ENCODE measurements at places on chromosomes 4 and X. TPM values are rescaled to one million over a fixed set of nuclear protein-coding genes. Genes with fewer than 3 reads are reported as not detected.

The RCHY1 gene
- total RNA-seq, result 8.7 TPM

The BRS3 gene
- not detected for total RNA-seq

The XAGE1B gene
- total RNA-seq, result not detected

The MED12 gene
- 9.3 TPM for total RNA-seq

The CDX4 gene
- not detected for total RNA-seq

The ARR3 gene
- not detected for total RNA-seq

The VGLL1 gene
- not detected for total RNA-seq

The SCML2 gene
- 4.9 TPM for total RNA-seq

The BTC gene
- not detected for total RNA-seq

The CITED1 gene
- 1.0 TPM for total RNA-seq

The DSPP gene
- total RNA-seq, result not detected

- DNase-seq, result no peak
Observed at GRCh38 chrX:39811376-39811775, 286.4 kb downstream of the BCOR start.

DNA sequence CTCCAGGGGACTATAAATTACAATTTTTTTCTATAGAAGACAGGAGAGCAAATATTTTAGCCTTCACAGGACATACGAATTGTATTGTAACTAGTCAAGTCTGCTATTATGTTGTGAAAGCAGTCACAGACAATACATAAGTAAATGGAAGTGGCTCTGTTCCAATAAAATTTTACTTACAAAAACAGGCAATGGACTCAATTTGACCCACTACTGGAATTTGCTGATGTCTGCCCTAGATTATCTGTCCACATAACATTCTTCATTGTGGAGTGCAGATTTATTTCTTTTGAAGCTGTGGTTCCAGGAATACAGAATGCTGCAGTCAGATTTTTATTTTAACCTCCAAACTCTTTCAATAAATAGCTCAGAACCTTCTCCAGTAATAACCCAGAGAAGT is 330.3 kb downstream of the PPP4R3C start:
- DNase-seq, result no peak

GRCh38 chrX:140229191-140229590 is 263.9 kb upstream of the CXorf66 start:
- no peak for DNase-seq

- DNase-seq, result no peak
Observed at GRCh38 chr4:94334476-94334875, 8.2 kb downstream of the HPGDS start.

DNA sequence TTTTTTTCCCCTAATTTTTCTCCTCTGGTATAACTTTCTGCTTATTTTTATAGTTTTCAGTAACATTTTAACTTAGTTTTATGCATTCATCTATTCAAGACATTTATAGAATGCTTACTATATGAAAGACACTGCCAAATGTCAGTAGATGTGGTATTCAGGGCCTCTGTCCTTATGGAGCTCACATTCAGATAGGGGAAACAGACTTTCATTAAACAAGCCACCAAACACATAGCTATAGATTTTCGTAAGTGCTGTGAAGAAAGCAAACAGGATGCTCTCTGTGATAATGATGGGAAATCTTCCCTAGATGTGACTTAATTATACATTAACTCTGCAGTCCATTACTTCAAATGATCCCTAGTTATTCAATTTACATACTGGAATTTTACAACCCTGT is 362.0 kb upstream of the FTHL17 start:
- no peak for DNase-seq

- DNase-seq, result no peak
Observed at GRCh38 chrX:107729558-107730297, 45.9 kb downstream of the TSC22D3 start.

DNA sequence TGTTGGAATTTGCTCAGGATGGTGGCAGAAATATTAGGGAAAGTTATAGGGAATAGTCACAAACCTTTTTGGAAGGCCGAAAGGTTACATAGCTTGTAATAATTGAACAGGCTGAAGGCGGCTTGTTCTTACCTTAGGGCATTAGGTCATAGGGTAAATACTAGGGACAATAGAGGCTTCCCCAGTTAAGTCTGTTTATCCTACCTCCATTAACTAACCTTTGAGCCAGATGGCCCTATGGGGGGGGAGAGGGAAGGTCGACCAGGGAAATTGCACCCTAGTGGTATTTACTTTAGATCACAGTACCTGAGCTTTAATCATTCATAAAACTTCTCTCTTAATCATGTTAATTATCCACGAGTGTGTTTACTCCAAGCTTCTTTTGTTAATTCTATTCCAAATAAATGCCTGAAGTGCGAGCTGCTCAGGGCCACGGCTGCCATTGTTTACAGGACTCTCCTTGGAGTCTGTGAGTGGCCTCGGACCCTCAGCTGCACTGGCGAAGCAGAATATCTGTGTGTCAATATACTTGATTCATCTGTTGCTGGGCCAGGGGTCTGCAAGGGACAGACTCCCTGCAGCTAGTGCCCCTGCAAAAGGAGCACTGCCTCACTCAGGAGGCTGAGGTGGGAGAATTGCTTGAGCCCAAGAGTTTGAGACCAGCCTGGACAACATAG is 22.9 kb downstream of the PAGE2 start:
- DNase-seq, result no peak

DNA sequence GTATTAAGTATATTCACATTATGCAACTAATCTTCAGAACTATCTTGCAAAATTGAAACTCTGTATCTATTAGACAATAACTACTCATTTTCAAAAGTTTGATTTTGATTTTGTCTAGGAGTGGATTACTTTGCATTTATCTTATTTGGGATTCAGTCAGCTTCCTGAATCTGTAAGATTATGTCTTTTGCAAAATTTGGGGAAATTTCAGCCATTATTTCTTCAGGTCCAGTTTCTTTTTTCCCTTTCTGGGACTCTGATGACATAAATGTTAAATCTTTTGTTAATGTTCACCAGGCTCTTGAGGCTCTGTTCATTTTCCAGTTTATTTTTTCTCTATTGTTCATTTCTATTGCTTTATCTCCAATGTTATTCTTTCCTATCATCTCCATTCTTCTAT is 15.0 kb downstream of the RPS6KA3 start:
- no peak for DNase-seq

DNA sequence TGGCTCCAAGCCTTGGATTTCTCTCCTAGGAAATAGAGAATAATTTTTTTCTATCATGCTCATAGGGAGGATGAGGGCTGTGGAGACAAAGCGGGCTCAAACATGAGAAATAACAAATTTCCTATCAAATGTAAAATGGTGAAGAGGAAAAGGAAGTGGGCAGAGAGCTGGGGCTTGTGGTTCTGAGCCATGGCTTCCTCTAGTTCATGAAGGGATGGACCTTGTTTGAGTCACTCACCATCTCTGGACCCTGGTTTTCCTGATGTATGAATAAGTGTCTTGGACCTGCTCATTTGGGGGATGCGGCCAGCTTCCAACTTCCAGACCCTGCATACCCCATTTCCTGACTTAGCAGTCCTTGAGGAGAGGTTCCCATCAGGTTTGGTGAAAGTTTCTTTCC is 63.0 kb downstream of the MSX1 start:
- no peak for DNase-seq

DNA sequence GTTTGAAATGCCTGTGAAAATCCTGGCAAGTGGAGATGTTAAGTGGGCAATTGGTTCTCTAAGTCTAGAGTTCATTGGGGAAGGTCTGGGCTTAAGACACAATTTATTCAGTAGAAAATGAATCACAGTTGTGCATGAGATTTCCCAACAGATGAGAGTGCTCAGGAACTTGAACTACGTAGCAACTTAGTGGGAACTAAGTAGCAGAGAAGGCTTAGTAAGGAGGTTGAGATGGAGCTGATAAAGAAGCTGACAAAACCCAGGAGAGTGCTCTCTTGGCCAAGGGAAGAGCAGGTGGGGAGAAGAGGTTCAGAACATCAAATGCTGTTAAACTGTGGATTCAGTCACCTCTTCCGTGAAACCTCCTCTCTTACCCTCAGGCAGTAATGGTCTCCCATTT is 33.0 kb downstream of the AFF1 start:
- DNase-seq, result no peak

- no peak for DNase-seq
Observed at GRCh38 chr4:108097990-108098553, 70.7 kb downstream of the LEF1 start.

- DNase-seq, result no peak
Observed at GRCh38 chr4:9996319-9997110, 24.8 kb downstream of the SLC2A9 start.

GRCh38 chrX:20693078-20693477 is 426.4 kb upstream of the RPS6KA3 start:
- DNase-seq, result no peak

- no peak for DNase-seq
Observed at GRCh38 chrX:45300638-45301037, 100.0 kb upstream of the DIPK2B start.

GRCh38 chrX:45954026-45954425 is 591.2 kb downstream of the ZNF674 start:
- no peak for DNase-seq

GRCh38 chr4:94545296-94545695 is 93.6 kb downstream of the PDLIM5 start:
- DNase-seq, result no peak

DNA sequence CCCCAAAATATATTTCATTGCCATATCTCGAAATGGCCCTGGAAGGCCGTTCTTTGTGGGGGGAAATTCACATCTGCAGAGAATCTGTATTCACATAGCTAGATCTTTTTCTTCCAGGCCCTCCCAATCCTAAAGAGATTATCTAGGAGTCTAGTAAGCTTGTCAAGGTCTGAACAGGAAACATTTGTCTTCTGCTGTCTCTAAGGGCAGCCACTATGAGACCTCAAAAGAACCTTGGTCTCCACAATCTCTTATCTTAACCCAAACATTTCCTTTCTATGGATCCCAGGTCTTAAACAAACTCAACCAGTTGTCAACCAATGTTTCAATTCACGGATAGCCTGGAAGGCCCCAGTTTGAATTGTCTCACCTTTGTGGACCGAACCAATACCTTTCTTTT is 45.0 kb downstream of the CRLF2 start:
- no peak for DNase-seq

DNA sequence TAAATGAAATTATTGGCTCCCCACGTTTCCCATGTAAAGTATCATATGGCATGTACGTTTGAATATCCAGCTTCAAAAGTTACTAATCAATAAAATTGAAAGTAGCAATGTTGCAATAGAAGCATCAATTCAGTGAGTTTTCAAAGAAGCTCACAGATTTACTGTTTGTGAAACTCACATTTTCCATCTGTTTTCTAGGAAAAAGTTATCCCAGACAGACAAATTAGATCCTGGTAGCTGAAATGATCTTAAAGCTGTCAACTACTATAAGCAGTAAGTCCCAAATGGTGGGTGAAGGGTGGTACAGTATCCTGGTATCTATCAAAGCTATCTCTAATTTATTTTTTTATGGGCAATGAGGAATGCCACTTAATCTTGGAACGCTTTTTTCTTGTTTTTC is 60.7 kb upstream of the MXRA5 start:
- no peak for DNase-seq

DNA sequence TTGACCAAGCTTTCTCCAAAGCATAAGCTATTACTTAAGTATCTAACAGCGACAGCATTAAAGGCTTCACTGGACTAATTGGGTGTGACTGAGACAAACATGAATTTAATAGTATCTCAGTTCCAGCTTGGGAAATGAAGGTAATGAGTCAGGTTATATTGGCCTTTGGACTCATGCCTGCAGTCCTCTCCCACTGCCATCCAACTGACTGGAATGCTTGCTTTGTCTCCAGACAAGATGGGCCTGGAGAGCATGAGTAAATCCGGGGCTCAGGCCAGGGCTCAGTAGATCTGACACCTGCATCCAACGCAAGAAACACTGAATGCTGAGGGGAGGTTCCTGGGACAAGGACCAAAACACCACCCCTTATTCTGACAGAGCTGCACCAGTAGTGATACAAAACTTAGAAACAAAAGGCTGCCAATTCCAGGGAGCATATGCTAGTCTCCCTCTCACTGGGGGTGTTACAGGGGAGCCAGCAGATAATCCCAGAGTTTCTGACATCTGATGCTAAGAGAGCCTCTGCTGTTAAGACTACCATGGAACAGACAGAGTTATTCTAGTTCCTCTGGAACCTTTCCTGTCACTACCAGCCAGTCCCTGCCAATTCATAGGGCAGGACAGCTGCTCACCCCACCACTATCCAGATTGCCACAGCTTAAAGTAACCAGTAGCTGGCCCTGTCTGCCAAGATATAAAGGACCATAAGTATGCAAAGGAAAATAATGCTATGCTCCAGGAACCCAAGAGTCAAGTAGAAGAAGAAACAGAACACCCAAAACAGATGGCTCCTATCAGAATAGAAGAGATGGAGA is 293.8 kb downstream of the IQCM start:
- DNase-seq, result peak; percentile 77

GRCh38 chr4:152229782-152230289 is 306.1 kb downstream of the FBXW7 start:
- DNase-seq, result no peak

DNA sequence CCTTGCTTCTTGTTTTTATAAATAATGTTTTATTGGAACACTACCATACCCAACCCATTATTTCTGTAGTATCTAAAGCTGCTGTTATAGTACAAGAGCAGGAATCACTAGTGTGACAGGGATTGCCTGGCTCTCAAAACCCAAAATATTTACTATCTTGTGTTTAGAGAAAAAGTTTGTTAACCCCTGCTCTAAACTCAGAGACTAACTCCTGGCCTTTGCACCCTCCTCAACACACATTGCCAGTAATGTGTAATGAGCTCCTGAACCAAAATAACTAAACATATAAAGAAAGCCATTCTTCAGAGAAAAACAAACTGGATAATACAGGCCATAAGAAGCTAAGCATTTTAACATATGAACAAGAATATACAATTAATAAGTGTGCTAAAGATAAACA is 8.2 kb upstream of the FAT4 start:
- DNase-seq, result no peak

DNA sequence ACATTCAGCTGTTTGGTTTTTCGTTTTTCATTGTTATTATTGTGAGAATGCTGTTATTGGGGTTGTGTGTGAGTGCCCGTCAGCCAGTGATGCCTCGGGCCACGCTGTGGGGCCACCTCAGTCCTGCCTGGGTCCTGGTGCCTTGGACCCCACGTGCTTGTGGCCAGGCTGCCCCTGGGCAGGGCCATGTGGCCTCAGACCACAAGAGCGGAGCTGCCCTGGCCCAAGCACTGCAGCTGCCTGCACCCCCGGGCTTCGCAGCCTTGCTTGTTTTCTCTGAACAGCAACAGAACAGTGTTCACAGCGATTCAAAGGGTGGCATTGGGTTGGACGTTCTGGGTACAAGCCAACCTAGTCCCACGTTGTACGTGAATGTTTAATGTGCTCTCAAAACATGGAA is 56.9 kb downstream of the CPLX1 start:
- DNase-seq, result no peak

DNA sequence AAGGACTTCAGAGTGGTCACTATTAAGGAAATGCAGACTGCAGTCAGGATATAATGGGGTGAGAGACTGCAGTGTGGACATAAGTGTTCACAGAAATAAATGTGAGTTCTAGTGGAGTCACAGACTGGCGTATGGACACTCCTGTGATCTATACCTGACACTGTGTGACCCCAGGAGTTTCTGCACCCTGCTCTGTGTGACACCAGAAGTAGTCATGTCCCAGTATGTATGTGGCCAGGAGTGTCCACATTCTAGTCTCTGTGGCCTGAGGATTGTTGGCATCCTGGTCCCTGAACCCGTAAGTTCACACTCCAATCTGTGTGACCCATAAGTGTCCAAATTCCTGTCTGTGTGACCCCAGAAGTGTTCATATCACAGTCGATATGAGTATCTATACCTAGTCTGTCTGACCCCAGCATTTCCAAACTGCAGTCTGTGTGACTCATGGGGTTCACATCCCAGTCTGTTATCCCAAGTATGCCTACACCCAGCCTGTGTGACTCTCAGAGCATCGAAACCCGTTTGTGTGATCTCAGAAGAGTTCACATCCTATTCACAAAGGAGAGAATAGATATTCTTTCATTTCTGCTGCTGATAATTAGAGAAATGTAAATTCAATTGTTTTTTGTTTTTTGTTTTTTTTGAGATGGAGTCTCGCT is 16.3 kb downstream of the WDR13 start:
- DNase-seq, result no peak
